ENCODE measurements at places on chromosomes 3 and 15.

DNA sequence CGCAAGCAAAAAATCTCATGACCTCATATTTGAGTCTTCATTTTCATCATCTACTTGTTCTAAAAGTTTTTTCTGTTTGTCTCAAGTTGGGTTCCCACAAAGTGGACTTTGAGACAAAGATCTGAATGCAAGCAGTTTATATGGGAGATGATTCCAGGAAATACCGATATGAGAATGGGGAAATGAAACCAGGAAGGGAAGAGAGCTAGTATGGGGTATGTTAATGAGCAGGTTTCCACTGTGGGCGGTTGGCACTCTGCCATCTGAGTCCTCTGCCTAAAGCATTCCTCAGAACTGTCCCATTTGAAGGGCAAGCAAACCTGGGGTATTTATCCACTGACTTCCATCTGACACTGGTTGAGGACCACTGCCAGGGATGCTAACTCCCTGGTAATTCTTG, 8.8 kb downstream of the ADPRH start:
- DNase-seq = no peak

- DNase-seq = no peak
Observed at GRCh38 chr3:107990926-107991325, 99.9 kb downstream of the CD47 start.

- DNase-seq = no peak
Observed at GRCh38 chr3:31610700-31611275, 78.1 kb downstream of the STT3B start.

- DNase-seq = no peak
Observed at GRCh38 chr3:53489787-53490458, 4.5 kb upstream of the CACNA1D start.

GRCh38 chr15:75056036-75056435, 32.6 kb downstream of the PPCDC start:
- DNase-seq = no peak

DNA sequence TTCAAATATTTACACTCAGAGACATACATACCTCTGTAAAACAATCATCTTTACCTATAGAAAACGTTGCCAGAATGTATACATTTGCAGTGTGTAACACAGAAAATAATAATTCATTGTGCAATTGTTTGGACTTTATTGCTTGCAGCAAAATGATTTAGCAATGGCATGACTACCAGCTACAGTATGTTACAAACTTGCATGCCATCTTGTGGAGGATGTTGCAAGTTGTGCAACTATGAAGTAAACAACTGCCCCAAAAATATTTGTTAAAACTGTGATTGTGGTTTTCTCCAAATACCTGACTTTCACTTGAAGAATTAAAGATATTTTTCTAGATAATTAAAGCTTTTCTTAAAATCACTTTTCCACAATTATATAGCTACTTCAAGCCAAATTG, 27.1 kb upstream of the C3orf49 start:
- DNase-seq = no peak

GRCh38 chr3:126982471-126983175, at the start of gene PLXNA1:
PLXNA1 (plus strand) TSS chr3:126983115; CDS start chr3:126988594, 5,479 bp downstream.
- peak; percentile 89 for DNase-seq

DNA sequence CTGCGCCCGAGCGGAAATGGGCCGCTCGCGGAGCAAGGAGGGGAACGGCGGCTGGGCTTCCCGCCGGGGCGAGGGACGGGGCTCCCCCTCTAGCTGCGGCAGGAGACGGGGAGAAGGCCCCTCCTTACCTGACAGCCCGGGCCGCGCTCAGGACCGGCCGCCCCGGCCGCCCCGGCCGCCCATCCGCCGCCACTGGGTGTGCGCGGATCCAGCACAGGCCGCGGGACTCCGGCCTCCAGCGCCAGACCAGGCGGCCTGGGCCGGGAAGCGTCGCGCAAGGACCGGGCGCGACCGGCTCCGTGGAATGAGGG, 296 bp downstream of the TPRA1 start:
- peak; percentile 21 for DNase-seq

DNA sequence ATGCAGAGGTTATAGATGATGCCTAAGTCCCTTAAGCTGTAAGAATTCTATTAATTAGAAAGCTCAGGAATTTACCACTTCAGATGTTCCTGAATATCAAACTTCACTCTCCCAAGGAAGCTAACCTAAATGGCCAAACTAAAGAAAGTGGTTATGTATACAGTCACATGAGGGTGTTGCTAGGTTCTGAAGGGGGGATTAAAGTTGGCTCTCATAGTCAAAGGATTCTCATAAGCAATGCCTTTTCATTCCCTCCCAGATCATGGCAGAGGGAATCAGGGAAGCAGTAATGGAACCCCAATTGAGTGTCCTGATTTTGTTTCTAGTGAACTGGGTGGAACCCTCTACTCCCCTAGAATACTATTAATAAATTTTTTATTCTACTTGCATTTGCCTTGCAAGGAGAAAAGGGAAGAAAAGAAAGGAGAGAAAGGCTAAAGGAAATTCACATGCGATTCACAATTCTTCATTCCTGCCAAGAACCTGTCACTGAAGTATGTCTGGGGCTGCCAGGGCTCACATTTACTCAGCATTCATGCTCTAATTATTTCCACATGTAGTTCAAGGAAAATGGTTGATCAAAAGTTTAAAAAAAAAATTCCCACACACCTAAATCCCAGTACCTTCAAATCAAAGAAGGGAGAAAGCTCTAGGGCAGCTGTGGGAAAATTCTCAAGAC, 25.1 kb downstream of the FSTL1 start:
- no peak for DNase-seq

DNA sequence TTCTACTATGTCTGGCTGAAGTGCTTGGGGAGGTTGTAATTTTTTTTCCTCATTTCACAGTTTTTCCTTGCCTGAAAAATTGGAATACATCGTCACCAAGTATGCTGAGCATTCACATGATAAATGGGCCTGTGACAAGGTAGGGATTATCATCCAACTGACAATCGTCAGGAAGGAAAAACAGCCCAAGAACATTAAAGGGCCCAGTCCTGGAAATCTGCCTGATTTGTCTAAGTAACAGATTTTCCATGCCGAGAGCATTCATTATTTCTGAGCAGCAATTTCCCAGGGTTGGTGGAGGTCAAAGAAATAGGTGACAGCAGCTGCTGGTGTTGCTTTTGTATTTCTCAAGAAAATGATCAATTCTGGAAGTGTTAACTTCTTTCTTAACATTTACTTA, 226.0 kb upstream of the CHRM5 start:
- DNase-seq = no peak

DNA sequence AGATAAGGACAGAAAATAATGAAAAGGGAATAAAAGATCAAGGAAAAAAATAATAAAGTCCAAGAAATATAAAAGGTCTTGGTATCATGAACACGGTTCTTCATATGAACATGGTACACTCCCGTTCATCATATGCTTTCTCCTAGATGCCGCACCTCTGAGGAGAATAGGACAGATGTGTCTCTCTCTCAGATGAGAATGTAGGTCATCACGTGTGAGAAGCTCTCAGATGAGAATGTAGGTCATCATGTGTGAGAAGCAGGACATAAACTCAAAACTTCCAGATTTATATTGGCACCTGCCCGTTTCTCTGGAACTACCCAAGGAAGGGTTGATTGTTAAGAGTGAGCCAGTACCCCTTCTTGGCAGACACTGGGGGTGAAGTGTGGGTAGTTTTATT, 29.9 kb upstream of the IQCF6 start:
- no peak for DNase-seq

GRCh38 chr3:16334909-16335308, 69.9 kb downstream of the OXNAD1 start:
- DNase-seq = no peak

DNA sequence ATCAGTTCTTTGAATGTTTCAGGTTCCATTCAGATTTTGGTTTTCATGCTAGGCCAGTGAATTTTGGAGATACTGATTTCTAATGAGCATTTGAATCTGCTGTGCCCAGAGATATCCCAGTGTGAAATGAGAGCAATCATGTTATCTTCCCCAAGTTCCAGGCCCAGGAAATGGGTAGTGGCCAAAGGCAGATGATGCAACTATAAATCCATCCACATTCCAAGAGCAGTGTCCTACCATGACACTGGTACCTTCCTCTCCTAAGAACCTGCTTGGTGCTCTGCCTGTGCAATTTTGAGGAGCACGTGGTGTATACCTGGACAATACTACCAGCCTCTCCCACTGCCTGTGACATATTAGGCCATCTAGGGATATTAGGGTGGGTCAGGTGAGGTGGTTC, 186.8 kb downstream of the SLCO3A1 start:
- no peak for DNase-seq

- DNase-seq = no peak
Observed at GRCh38 chr3:42733501-42734262, 31.1 kb upstream of the HHATL start.

DNA sequence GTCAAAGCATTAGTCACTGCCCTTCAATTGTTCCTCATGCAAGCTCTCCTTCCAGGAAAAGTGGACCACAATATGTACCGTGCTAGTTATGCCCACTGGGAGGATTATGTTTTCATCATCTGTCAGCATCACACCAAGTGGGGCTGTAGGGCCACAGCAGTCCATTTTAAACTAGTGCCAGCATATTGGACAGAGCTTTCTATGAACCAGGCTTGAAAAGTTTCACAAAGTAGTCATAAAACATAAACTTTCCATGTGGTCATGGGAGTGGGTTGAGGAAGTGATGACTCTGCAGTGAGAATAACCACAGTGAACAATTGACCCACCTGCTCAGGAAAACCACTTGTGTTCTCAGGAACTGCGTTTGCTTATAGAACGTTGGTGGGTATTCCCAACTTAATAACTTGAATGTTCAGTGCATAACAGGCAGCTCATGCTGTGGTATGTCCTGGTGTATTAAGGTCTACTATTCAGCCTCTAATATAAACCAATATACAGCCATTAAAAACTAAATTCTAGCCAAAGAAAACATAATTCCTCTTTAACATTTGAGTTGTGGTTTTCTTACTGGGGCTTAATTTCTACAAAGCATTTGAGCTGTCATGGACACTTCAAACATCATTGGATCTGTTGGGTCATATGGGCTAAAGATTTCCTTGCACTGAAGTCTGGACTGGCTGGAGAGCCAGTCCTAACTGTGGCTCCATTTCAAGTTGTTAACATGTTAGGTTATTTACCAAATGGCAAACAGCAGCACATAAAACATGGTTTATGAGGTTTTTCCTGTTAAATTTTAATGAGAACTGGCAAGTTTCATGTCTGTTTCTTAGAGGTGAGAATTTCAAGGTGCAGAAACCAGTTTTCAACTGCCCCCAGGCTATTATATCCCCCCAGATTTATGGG, 274.1 kb downstream of the OTOL1 start:
- DNase-seq = no peak

- no peak for DNase-seq
Observed at GRCh38 chr3:166527325-166527724, 690.1 kb upstream of the BCHE start.

DNA sequence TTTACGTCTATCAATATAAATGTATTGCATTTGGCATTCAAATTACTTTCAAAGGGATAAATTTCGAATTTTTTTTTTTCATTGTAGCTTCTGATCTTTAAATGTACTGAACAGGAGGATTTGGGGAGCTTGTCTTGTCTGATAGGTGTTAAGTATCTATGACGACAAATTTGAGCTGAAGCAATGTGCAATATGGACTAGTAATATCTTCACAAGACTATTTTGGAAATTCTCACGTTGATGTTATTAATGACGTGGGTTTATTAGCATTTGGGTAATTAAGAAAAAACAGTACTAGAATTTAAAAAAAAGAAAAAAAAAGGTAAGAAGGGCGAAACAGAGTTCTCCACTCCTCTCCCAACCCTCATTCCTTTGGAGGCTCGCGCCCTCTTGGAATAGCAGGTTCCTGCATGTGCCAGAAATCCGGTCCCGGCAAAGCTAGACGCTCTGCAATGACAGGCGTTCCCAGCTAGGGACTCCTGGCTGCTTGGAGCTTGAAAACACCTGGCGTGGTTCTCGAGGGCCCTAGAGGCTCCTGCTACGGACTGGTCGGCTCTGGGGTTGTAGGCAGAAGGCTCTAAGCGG, 648 bp upstream of the P2RY1 start:
- DNase-seq = no peak

Data from T-helper 17 cell (primary cell).